T-helper 22 cell (primary cell): ENCODE measurements at places on chromosomes 16 and 17.
A peak's percentile ranks its signal among the peaks of the same experiment; 100 is the strongest.

DNA sequence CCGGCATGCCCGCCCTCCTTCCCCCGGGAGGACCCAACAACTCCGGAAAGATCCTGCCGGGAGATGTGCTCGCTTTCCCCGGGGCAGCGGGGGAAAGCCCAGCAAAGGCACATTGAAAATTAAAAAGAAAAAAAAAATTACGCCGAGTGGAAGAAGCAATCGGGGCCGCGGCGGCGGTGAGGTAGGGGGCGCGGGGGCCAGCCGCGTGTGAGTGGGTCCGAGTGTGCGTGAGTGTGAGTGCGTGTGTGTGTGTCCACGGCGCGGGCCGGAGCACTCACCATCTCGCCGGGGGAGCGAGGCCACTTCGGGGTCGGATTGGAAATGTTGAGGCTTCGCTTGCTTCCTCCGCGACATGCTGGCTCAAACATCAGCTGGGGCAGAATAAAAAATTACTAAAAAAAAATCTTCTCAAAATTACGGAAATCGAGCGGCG lies at the start of gene SALL1:
Gene SALL1 (minus strand): TSS at position 383 of the 433 bp plus-strand sequence. CDS start 29 bp downstream, at position 354.
- DNase-seq, result no peak

- DNase-seq, result no peak
Measured at GRCh38 chr16:57640185-57640584, 11.8 kb downstream of the ADGRG1 start.

GRCh38 chr16:64730261-64730660 lies 391.6 kb downstream of the CDH11 start:
- no peak for DNase-seq

DNA sequence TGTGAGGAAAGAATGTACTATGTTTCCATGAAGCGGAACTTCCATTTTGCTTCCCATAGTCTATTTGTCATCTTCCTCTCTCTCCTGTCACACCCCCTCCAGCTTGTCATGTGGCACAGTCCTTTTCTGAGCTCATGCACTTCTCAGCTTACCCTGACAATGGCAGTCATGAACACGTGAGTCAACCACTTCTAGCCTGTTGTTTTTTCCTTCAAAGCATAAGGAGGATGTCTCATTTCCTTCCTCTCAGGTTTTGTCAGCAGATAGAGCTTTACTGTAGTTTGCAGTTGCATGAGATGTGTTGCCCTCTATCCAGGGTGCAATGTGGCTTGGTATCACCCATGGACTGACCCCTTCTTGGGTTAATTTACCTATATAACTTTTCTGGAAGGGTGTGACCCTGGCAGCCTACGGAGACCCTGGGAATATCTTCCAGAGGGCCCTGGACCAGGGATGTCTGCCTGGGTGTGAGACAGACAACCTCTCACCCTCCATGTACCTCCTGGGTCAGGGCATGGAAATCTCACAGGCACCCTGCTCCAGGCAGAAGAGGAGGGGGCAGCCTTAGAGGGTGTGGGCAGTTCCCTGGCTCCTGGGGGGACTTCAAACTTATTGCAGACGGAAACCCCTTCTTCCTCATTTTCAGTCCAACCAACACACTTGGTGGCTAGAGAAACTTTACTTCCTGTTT lies 4.0 kb upstream of the ZNF267 start:
- DNase-seq, result peak; percentile 82

- no peak for DNase-seq
Measured at GRCh38 chr16:25512041-25512440, 179.7 kb upstream of the HS3ST4 start.

DNA sequence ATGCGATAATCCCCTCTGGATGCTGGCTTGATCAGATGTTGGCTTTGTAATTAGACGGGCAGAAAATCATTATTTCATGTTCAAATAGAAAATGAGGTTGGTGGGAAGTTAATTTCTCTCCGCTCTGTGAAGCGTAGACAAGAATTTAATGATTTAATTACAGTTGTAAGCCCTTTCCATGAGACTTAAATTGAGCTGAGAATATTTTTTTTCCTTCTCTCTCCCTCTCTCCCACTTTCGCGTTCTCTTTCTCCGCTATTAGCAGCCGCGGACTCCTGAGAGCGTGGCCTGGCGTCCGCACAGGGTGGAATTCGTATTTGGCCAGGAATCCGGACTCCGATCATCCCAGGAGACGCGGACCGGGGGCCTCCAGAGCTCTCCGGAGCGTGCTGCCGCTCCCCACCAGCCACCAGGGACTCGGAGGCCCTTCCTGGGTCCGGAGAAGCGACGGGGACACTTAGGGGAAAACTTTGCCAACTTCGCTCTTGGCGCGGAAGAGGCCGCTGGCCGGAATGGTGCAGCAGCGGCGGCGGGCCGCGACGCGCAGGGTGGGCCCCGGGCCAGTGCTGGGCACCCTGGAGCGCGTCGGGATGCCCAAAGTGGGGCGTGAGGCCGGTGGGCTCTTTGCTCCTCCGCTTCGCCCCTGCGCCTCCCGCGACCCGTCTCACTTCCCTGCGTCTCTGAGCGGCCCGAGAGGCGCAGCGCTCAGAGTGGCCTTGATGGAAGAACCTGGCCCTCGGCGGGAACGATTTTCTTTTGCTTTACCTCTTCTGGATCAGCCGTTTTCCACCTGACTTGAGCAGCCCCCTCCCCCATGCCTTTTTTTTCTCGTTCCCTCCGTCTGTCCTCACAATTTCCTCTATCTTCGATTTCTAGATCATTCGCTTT lies 3.6 kb upstream of the IRX3 start:
- DNase-seq, result no peak

DNA sequence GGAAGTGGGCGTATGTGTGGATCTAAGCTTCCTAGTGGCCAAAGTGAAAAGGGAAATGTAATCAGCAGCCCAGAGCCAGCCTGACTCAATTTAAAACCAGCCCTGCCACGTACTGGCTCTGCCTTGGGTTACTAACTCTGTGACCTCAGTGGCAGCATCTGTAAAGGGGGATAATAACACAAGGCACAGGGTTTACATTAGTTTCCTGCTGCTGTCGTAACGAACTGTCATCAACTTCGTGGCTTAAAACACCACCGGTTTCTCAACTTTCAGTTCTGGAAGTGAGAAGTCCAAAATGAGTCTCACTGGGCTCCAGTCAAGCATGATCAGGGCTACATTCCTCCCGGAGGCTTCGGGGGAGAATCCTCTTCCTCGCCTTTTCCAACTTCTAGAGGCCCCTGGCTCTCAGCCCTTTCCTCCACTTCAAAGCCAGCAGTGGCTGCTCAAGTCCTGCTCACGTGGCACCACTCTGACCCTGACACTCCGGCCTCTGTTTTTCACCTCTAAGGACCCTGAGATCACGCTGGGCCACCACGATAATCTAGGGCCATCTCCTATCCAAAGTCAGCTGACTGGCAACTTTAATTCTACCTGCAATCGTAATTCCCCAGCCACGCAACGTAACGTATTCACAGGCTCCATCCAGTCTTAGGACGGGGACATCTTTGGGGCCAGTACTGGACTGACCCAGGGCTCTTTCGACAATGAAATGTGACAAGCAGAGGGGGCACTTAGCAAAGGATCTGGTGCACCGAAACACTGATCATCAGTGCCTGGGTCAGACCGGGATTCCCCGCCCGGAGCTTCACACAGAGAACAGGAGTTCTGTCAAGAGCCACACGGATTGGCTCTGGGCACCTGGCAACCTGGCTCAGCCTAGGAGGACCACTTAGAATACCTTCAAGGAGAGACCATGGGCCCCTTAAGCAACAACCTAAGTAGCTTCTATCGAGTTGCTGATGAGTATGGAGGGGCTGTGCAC lies 14.5 kb downstream of the TMC6 start:
- DNase-seq, result no peak

DNA sequence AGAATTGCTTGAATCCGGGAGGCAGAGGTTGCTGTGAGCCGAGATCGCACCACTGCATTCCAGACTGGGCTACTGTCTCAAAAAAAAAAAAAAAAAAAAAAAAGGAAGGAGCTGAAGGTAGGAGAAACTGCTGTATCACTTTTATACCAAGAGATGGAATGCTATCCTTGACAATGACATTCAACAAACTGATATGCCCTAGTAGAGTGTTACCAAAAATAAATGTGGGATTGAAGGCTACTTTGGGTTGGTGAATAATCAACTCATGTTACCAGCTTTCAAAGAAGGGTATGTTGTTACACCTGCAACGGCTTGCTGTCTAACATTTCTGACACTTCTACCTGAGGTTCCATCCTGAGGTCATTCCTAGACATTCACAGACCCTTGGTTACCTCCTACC lies 84.9 kb downstream of the TEX14 start:
- no peak for DNase-seq

- no peak for DNase-seq
Measured at GRCh38 chr17:79517827-79518584, 92.8 kb downstream of the RBFOX3 start.
